ENCODE measurements at places on chromosomes 13 and 19.

DNA sequence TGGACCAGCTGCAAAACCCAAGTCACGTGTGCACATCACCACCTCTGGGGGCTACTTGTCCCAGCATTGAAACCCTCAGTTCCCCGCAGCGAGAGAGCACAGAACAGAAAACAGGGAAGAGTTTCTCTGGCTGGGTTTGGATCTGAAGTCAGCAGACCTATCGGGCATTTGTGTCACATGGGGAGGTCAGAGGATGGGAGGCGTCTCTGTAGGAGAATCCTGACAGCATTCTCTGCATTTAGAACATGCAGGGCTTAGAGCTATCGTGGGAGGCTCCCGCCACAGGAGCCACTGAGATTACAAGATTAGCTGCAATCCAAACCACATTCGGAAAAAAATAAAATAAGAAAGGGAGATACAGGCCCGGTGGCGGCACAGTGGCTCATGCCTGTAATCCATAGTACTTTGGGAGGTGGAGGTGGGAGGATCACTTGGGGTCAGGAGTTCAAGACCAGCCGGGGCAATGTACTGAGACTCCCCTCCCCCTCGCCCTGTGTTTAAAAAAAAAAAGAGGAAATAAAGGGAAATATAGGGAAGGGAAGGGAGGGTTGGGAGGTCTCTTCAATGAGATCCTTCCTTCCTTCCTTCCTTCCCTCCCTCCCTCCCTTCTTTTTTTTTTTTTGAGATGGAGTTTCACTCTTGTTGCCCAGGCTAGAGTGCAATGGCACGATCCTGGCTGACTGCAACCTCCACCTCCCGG, 2.9 kb upstream of the TLE6 start:
- DNase-seq, result no peak

DNA sequence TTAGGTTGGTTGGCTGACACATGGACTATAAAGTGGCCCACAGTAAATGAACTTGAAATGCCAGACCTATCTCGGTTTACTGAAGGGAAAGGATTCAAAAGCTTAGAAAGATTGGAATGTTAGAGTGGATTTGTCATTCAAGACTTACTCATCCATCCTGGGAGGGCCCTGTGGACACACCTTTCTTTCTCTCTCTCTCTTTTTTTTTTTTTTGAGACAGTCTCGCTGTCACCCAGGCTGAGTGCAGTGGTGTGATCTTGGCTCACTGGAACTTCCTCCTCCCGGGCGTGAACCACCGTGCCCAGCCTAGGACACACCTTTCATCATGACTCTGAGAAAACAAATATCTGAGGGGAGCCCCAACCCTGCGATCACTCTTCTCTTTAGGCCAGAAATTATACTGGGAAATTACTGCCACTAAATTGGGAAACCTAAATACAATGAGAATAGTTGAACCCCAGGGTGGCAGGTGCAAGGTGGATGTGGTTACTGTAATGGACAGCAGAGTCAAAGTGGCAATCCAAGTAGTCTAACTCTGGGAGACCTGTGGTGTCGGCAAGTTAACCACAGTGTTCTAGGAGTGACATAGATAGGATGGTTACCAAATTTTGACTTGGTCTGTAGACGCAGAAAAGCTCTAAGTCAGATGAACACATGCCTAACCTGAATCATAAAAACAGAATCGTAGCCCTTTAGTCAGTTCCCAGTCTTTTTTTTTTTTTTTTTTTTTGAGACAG, 47.1 kb upstream of the ZMYM5 start:
- DNase-seq, result peak; percentile 47

GRCh38 chr13:97228850-97229521, 6.9 kb downstream of the MBNL2 start:
- DNase-seq, result no peak

DNA sequence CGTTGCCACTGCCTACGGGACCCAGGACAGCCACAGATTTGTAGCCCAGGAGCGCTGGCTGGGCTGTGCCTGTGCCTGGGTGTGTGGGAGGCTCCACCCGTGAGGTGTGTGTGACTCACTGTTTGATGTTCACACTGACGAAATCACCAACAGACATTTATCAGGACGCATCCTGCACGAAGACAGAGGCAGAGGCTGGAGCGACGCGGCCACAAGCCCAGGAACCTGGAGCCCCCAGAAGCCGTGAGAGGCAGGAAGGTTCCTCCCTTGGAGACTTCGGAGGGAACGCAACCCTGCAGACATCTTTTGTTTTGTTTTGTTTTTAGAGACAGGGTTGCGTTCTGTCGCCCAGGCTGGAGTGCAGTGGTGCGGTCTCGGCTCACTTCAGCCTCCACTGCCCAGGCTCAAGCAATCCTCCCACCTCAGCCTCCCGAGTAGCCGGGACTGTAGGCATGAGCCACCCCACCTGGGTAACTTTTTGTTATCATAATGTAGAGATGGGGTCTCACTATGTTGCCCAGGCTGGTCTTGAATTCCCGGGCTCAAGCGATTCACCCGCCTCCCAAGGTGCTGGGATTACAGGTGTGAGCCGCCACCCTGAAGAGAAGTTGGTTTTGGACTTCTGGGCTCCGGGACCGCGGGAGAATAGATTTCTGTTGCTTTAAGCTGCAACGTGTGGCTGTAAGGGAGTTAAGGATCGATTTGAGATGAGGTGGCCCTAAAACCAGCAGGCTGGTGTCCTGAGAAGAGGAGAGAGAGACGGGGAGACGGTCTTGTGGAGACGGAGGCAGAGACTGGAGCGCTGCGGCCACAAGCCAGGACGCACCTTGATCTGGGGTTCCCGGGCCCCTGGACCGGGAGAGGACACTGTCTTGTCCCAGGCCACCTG, 24.9 kb upstream of the WDR18 start:
- DNase-seq, result no peak

GRCh38 chr19:42452590-42452989, 9.8 kb upstream of the CXCL17 start:
- no peak for DNase-seq

- DNase-seq, result no peak
These were observed 945 bp downstream of the AMER2 start for GRCh38 chr13:25171170-25171516.

GRCh38 chr19:23420824-23421223, 25.6 kb upstream of the ZNF91 start:
- DNase-seq, result no peak

Measured in GM03348 (cell line).